NCI-H510A treated with DMSO at 0.1 percent for 48 hours (cell line): ENCODE measurements at places on chromosomes 2 and 18.

GRCh38 chr2:10447300-10447894, 730 bp downstream of the ODC1 start:
- peak; percentile 28 for DNase-seq

DNA sequence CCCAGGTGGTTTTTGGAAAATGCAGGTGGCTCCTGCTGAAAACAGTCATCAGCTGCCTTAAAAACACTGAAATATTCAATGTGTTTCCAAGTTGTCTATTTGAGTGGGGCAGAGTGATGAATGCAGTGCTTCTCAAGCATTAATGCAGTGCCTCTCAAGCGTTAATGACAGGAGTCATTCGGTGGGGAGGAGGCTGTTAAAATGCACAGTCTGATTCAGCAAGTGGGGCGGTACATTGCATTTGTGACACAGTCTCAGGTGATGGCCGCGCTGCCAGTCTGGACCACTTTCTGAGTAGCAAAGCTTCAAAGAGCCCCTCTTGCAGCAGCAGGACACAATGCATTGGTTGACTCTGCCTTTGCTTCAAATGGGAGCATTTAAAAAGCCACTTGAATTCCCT, 231.4 kb upstream of the RGPD4 start:
- peak; percentile 9 for DNase-seq

DNA sequence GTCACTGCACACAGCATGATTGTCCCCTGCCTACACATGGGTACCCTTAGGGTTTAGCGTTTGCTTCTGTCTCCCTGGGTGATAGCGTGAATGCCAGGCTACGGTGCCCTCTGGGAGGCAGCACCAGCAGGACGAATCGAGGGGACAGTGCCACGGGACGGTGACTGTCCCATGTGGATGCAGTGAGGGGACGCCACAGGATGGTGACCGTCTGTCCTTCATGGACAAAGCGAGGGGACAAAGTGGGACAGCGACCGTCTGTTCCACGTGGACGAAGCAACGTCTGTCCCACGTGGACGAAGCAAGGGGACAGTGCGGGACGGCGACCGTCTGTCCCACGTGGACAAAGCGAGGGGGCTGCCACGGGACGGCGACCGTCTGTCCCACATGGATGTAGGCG, 25.7 kb downstream of the CTDP1 start:
- DNase-seq = no peak

DNA sequence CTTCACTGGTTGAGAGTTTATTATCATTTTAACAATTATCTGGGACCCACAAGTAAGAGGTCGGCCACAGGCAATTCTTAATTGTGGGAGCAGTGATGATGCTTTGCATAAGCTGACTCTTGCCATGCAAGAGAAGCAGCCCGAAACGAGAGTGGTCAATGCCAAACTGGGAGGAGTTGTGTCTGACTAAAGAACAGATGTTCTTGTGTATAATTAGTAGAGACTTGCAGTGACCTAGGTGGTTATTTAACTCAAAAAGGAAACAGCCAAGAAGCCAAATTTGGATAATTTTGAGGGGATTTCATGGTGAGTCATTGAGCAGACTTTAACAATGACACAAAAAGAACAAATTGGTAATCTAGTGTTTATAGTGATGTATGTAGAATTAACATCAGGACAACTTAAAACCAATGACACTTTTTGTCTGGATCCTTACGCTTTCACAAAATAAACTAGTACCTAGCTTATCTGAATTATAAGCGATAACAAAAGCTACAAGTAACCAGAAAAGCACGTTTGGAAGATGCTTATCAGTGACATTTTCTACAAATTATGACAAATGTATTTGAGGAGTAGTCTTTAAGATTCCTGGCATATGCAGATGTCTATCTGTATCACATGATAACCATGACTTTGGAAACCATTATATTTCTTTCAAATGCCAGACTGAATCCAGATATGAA, 184.7 kb upstream of the DLGAP1 start:
- DNase-seq = no peak

GRCh38 chr2:47728551-47728950, 54.4 kb upstream of the MSH6 start:
- no peak for DNase-seq

DNA sequence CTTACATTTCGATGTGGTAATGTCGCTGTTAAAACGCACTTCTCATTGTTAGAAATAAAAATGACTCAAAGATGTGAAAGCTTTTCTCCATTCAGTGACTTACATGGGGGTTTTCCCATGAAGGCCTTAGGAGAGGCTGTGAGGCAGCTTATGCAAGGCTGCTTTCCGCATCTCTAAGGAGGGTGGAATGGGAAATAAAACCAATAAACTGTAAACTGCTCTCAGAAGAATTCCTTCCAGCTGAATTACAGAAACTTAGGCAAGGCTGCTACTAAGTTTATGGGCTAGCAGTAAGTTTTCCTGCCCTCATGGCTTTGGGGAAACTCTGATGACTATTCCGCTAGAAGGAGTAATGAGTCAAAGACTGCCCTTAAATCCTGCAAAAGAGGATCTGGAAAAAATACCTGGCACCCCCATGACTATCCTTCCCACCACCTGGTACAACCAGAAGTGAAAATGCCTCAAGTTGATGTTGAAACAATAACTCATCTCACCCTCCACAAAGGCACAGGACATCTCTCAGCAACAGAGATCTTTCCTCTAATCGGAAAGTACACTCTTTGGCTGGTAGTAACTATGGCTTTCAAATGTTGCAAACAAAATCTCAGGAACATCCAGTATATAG, 97.7 kb upstream of the SMAD7 start:
- DNase-seq = no peak

DNA sequence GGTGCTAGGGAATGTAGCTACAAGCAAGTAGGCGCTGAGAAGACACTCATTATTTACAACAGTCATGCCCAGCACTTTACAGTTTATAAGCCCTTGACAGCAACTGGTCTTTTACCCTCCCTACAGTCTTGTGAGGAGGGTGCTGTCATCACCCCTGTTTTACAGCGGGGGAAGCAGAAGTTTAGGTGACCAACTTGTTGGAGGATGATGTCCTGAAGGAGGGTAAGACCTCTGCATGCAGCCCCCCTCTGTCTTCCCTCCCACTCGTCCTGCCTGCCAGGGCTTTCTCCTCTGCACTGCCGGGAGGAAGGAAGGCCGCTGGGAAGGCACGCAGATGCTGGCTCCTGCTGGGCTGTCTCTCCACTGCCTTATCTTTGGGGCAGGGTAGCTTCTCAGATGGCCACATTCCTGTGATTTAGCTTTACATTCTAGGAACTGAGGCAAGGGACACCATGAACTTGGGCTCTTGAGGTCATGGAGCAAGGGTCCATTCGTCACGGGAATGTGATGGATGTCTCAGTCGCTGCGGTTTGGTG, 972 bp downstream of the IL1R1 start:
- DNase-seq = no peak

GRCh38 chr2:51998890-51999289, 967.0 kb upstream of the NRXN1 start:
- DNase-seq = no peak

DNA sequence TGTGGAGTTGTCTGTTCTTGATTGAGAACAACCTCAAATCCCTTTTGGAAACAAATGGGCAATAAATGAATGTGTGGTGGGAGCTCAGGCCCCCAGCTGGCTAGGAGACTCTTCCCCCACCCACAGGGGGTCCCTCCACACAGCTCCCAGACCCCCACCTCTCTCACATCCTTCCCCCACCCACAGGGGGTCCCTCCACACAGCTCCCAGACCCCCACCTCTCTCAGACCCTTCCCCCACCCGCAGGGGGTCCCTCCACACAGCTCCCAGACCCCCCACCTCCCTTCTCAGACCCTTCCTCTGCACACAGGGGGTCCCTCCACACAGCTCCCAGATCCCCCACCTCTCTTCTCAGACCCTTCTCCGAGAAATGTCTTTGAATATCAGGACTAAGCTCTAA, 79.0 kb upstream of the CTDP1 start:
- DNase-seq = no peak

- no peak for DNase-seq
Measured at GRCh38 chr2:40353231-40353630, 98.7 kb downstream of the SLC8A1 start.
